ENCODE measurements at places on chromosomes 6 and 20. TPM values are rescaled to one million over a fixed set of nuclear protein-coding genes. Genes with fewer than 3 reads are reported as not detected.

DNA sequence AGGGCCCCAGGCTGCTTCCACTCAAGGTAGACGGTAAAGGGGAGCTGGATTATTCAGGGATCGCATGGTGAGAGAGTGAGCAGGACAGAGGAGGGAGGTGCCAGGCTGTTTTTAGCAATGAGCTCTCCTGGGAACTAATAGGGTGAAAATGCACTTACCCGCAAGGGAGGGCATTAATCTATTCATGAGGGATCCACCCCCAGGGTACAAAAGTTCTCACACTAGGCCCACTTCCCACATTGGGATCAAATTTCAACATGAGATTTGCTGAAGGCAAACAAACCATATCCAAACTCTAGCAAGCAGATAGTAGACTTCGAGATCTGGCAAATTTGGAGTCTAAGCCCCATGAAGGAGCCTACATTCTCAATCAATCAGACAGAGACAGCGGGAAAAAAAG lies 408.6 kb downstream of the RNF144B start:
- no peaks in the 10 kb centered on the region for H3K4me1 ChIP-seq
- no peak for DNase-seq
- no peak overlapping the region for H3K4me3 ChIP-seq
- H3K27ac ChIP-seq: no peak overlapping the region
- H3K36me3 ChIP-seq: peaks cover 5% of the 10 kb centered on the region
- no peaks in the 10 kb centered on the region for H3K27me3 ChIP-seq

DNA sequence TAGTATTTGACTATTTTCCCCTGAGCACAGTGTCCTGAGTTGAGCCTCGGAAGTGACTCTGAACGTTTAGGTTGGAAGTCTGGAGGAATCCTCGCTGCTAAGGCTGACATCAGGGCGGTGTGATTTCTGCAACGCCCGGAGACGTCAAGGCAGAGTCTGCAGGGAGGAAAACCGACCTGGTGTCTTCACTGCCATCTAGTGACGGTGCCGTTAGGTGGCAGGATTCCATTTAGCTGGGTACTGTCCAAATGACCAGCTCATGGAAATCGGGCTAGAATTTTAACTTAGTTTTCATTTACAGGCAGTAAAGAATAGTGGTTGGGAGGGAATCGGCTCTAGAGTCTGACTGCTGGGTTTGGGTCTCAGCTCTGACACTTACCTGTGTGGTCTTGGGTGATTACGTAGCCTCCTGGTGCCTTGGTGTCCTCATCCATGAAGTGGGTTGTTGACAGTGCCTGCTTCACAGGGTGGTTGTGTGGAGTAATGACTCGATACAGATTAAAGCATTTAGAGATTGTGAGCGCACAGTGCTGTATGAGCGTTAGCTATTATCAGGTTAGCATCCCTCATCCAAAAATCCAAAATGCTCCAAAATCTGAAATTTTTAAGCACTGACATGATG lies 35.0 kb downstream of the FOXF2 start:
- H3K27ac ChIP-seq: peak overlapping the region; percentile 14
- peaks cover 2% of the 10 kb centered on the region for H3K27me3 ChIP-seq
- peak overlapping the region; percentile 63 for H3K4me3 ChIP-seq
- H3K4me1 ChIP-seq: peaks cover 14% of the 10 kb centered on the region
- DNase-seq: peak; percentile 73
- H3K36me3 ChIP-seq: no peaks in the 10 kb centered on the region

- peaks cover 24% of the 10 kb centered on the region for H3K36me3 ChIP-seq
- H3K27ac ChIP-seq: peak overlapping the region; percentile 42
- DNase-seq: no peak
- H3K4me1 ChIP-seq: peaks cover 34% of the 10 kb centered on the region
Measured at GRCh38 chr6:13687917-13688351, 23.7 kb downstream of the RANBP9 start.

DNA sequence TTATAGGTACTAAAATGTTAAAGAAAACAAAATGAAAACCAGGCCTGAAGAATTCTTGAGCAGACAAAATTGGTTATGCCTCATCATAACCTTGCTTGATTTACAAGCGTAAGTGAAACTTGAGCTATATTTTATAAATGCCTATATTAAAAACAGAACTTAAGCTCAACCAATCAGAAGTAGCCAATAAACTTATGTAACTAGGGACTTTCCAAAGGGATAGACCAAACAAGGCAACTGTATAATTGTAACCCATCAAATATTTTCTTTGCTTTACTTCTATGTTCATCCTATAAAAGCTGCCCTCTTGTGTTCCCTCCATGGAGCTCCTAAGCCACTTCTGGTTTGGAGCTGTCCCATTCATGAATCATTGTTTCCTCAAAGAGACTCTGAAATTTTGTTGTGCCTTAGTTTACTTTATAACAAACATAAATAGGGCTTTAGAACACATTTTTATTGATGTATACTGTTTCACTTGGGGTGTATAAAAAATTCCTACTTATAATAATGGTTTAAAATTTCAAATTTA lies 101.6 kb upstream of the CARMIL1 start:
- no peak overlapping the region for H3K4me3 ChIP-seq
- H3K27me3 ChIP-seq: no peaks in the 10 kb centered on the region
- H3K36me3 ChIP-seq: no peaks in the 10 kb centered on the region

DNA sequence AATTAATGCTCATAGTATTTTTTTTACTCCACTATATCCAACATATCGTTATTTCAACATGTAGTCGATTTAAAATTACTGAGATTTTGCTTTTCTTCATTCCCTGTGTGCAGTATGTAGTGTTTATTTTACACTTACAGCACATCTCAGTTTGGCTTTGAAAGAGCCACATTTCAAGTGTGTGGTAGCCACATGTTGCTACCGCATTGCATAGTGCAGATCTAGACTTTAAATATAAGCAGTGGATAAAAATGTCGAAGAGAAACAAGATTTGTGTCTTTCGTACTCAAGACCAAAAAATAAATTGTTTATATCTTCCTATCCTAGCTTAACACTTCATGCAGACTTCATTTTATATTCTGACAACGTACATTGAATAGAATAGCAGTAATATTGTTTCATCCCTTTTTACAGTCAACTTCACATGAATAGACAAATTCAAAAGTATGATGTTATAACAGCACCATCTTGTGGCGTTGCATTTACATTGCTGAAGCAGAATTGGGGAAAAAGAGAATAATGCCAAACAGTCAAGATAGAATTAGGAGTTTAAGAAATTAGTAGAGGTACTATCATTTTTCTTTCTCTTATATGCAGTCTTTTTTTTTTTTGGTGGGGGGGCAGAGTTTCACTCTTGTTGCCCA lies 29.9 kb downstream of the FBXO5 start:
- H3K27ac ChIP-seq: no peak overlapping the region
- peaks cover 54% of the 10 kb centered on the region for H3K4me1 ChIP-seq
- DNase-seq: peak; percentile 61

DNA sequence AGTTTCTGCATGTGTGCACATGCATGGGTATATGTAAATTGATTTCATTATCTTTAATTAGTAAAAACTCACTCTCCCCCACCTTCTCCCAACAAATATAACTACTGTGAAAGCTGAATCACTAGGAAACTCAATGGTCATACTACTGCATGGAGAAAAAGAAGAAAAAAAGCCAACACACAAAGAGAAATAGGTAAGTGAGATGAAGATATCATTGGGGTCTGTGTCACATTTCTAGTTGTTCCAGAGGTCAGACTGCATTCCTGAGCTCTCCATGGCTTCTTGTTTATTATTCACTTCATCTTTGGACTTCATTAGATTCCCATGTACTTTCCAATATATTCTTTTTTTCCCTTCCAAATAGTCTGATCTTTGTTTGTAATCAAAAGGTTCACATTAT lies 98.2 kb downstream of the PTPRK start:
- H3K27ac ChIP-seq: 0 out of 2 replicates have a peak overlapping the region, but pooled peaks have one; percentile 3
- H3K36me3 ChIP-seq: peaks cover 33% of the 10 kb centered on the region
- DNase-seq: no peak
- H3K4me1 ChIP-seq: peaks cover 44% of the 10 kb centered on the region
- H3K27me3 ChIP-seq: no peaks in the 10 kb centered on the region
- H3K4me3 ChIP-seq: no peak overlapping the region

- H3K27me3 ChIP-seq: no peaks in the 10 kb centered on the region
- H3K27ac ChIP-seq: no peak overlapping the region
- H3K4me3 ChIP-seq: no peak overlapping the region
- H3K36me3 ChIP-seq: no peaks in the 10 kb centered on the region
Measured at GRCh38 chr6:166460473-166461437, 78.0 kb upstream of the MPC1 start.

DNA sequence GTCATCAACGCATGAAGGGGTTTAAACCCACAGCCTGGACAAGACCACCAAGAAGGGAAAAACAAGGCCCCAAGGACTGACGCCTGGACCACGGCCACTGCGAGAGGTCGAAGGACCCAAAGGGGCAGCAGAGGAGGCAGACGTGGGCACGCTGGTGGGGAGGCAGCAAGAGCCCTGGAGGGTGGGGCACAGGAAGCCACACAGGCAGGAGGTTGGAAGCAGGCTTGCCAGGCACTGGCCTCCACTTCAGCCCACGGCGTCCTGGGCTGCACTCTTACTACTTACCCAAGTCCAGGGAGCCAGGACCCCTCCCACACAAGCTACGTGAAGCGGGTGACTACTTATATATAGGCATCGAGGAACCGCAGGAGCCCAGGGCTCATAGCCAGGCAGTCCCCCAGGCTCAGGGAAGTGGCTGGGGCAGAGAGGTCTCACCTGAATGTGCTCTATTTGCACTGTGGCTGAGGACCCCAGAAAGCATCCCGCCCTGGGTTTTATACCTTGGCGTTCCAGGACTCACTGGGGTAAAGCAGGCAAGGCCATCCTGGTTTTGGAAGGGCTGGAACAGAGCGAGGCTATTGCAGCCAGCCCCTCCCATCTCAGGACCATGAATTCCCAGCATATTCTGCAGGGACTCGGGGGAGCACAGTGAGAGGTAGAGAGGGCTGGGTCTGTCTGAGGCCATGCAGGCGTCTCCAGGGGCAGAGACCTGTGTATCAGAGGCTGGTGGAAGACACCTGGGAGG lies 113.8 kb upstream of the AFDN start:
- peaks cover 5% of the 10 kb centered on the region for H3K27me3 ChIP-seq
- H3K27ac ChIP-seq: no peak overlapping the region
- H3K4me1 ChIP-seq: no peaks in the 10 kb centered on the region
- H3K4me3 ChIP-seq: no peak overlapping the region

- DNase-seq: no peak
- H3K4me1 ChIP-seq: peaks cover 33% of the 10 kb centered on the region
- no peak overlapping the region for H3K4me3 ChIP-seq
- peaks cover 20% of the 10 kb centered on the region for H3K36me3 ChIP-seq
- H3K27me3 ChIP-seq: no peaks in the 10 kb centered on the region
- H3K27ac ChIP-seq: no peak overlapping the region
Measured at GRCh38 chr6:158019416-158019815, 37.8 kb downstream of the SYNJ2 start.

DNA sequence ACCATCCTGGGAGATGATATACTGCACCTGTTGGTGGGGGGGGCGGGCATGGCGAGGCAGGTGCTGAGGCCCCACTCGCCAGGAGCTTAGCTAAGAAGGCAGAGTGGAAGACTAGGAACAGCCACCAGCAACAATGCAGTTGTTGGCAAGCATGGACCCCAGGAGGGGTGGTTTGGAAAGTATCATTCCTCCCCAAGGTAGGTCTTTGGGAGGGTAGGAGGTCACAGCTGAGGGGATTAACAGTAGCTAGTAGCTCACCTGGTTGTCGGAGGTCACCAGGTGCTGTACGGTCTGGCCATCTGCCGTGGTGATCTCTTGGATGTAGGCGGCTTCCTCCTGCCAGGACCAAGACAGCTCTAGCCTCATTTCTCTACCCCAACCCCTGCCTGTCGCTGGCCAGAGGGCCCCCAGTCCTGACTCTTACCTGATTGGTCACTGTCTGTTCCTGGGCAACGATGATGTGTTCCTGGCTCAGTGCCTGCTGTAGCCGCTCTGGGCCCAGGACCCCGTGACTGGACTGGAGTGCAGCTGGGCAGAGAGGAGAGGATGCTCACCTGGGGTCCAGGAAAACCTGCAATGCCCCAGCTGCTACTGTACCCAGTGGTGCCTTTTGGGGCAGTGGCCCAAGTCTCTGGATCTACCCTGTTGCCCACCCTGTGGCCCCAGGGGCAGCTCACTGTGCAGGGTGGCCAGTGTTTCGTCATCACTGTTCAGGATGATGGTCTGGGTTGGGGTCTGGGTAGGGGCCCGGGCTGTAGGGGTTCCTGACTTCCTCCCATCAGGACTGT lies 15.3 kb downstream of the PCIF1 start:
- peaks cover 9% of the 10 kb centered on the region for H3K27me3 ChIP-seq
- no peak for DNase-seq
- peaks cover 31% of the 10 kb centered on the region for H3K36me3 ChIP-seq
- peaks cover 14% of the 10 kb centered on the region for H3K4me1 ChIP-seq

- peaks cover 2% of the 10 kb centered on the region for H3K27me3 ChIP-seq
- H3K4me3 ChIP-seq: no peak overlapping the region
- no peak overlapping the region for H3K27ac ChIP-seq
- no peaks in the 10 kb centered on the region for H3K36me3 ChIP-seq
- H3K4me1 ChIP-seq: no peaks in the 10 kb centered on the region
- no peak for DNase-seq
Measured at GRCh38 chr6:150687508-150687907, 87.8 kb downstream of the PLEKHG1 start.

GRCh38 chr6:19492636-19493405 lies 344.3 kb upstream of the ID4 start:
- no peak for DNase-seq
- H3K27ac ChIP-seq: no peak overlapping the region
- no peaks in the 10 kb centered on the region for H3K4me1 ChIP-seq
- peaks cover 1% of the 10 kb centered on the region for H3K27me3 ChIP-seq
- H3K4me3 ChIP-seq: no peak overlapping the region

- no peaks in the 10 kb centered on the region for H3K4me1 ChIP-seq
- peaks cover 22% of the 10 kb centered on the region for H3K36me3 ChIP-seq
- DNase-seq: no peak
- H3K27ac ChIP-seq: no peak overlapping the region
- no peaks in the 10 kb centered on the region for H3K27me3 ChIP-seq
Measured at GRCh38 chr6:170378502-170378901, 71.9 kb downstream of the FAM120B start.

DNA sequence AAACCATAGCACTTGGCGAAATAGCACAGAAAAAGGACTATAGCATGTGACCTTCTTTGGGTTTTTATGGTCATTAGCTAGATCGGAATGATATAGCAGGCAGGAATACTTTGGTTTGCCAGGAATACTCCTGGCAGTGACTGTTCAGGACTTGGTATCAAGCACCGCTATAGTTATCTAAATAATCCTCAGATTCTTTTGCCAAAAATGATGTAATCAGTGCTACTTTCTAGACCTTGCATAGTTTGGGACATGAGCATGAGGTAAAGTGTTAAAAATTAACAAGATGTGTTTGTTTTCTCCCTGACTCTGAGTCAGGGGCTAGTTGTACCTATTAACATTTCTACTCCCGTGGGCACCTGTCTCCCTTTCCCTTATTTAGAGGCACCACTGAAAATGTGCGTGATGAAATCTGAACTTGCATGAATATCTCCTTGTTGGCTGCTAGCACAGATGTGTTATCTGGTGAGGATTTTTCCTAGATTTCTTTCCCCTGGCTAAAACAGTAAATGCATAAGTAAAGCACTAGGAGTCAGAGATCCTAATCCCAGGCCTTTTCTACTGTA lies 511.0 kb downstream of the CDKAL1 start:
- H3K36me3 ChIP-seq: no peaks in the 10 kb centered on the region
- no peak for DNase-seq
- H3K4me1 ChIP-seq: peaks cover 23% of the 10 kb centered on the region
- peaks cover 1% of the 10 kb centered on the region for H3K27me3 ChIP-seq
- no peak overlapping the region for H3K4me3 ChIP-seq

GRCh38 chr20:12555369-12555768 lies 453.4 kb upstream of the SPTLC3 start:
- no peak overlapping the region for H3K27ac ChIP-seq
- H3K4me1 ChIP-seq: no peaks in the 10 kb centered on the region
- no peak overlapping the region for H3K4me3 ChIP-seq
- H3K36me3 ChIP-seq: no peaks in the 10 kb centered on the region
- no peaks in the 10 kb centered on the region for H3K27me3 ChIP-seq
- DNase-seq: no peak

Gene SCRT2
- total RNA-seq: not detected

Gene TNF
- not detected for total RNA-seq

Gene IER3
- total RNA-seq: 58.9 TPM

Gene HLA-DQB1
- total RNA-seq: not detected

Gene CPXM1
- total RNA-seq: not detected

Gene PLCB4
- 87.4 TPM for total RNA-seq

Gene HLA-G
- total RNA-seq: not detected

Data from HFFc6 (cell line).